ENCODE measurements at places on chromosomes 7 and 10. TPM values are rescaled to one million over a fixed set of nuclear protein-coding genes. Genes with fewer than 3 reads are reported as not detected.
A peak's percentile ranks its signal among the peaks of the same experiment; 100 is the strongest.

GRCh38 chr7:150321788-150322113 is 1.4 kb upstream of the LRRC61 start:
- DNase-seq, result no peak

DNA sequence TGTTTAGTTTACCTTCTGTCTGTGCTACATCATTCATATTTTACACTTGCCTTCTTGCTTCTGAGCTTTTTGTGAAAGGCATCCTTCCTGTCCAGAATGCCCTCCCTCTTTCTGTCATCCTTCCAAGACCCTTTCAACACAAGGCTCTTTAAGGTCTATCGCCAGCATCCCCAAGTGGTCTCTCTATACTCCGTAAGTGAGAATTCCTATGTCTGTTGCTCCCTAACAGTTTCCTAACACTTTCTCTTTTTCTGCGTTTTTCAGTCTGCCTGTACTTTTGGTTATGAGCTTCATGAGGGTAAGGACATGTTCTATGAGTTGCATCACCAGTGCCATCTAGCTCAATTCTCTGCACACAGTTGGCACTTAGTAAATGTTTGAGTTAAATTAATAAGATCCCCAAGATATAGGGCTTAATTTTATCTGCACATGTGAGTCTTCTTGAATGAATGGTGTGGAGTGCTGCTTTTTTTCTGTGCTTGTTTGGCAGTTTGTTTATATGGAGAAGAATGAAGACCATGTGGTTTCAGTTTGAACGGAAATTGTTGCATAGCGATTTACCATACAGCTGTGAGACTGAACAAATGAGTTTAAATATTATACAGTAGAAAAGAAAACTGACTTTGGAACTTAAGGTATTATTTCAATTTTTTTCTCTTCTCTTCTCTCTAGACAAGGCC is 29.4 kb downstream of the RABGEF1 start:
- DNase-seq, result no peak

DNA sequence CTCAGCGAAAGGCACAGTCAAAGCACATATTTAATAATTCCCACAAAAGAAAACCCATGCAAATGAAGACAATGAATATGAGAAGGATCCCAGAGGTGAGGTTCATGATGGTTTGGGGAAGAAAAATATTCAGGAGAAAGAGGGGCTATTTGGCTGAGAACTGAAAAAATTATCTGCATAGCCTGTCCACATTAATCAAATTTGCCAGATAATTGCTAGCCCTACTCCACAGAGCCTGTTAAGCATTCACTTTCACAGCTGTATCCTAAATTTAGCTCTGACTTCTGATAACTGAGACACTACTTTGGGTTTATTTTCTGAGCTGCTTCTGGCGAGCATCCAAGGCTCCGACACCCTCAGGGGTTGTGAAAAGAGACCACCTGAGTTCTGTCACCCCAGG is 176.2 kb downstream of the HERPUD2 start:
- DNase-seq, result no peak

GRCh38 chr7:28754027-28754426 is 204.1 kb downstream of the TRIL start:
- DNase-seq, result no peak

- DNase-seq, result no peak
Measured at GRCh38 chr7:13988731-13989125, 738 bp downstream of the ETV1 start.

DNA sequence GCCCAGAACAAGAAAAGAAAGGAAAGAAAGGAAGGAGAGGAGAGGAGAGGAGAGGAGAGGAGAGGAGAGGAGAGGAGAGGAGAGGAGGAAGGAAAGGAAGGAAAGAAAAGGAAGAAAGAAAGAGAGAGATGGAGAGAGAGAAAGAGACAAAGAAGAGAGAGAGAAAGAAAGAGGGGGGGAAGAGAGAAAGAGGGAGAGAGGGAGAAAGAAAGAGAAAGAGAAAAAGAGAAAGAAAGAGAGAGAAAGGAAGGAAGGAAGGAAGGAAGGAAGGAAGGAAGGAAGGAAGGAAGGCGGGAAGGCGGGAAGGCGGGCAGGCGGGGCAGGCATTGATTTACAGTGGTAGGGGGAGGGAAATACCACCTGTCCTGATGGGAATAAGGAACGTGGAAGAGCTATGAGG is 92.7 kb downstream of the DNAJC1 start:
- no peak for DNase-seq

DNA sequence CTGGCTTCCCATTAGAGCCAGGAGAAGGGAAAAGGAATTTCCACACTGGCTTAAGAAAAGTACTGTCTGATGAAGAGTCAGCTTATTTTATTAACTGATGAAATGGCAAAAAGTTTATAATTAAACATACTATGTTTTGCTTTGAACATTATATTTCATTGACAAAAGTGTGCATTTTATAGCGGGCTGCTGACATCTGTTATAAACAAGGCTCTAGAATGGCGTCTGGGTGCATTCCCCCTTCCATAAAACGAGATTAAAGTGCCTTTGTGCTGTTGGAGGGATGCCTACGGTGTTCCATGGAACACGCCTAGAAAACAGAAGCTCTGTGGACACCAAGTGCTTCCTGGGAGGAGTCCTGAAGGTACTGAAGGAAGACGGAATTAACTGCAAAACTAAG is 220.2 kb downstream of the SNX10 start:
- DNase-seq, result no peak

DNA sequence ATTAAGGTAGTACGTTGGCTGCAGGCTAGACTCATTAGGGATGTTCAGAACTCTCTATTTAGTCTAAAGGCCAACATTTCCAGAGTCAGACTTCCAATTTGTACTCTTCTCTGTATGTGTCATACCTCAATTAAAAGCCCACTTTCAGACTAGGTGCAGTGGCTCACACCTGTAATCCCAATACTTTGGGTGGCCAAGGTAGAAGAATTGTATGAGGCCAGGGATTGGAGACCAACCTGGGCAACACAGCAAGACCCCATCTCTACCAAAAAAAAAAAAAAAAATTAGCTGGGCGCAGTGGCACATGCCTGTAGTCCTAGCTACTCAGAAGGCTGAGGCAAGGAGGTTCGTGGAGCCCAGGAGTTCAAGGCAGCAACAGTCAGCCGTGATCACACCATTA is 190.7 kb upstream of the KAT6B start:
- no peak for DNase-seq

- no peak for DNase-seq
Measured at GRCh38 chr10:112369495-112370423, 4.2 kb upstream of the ACSL5 start.

DNA sequence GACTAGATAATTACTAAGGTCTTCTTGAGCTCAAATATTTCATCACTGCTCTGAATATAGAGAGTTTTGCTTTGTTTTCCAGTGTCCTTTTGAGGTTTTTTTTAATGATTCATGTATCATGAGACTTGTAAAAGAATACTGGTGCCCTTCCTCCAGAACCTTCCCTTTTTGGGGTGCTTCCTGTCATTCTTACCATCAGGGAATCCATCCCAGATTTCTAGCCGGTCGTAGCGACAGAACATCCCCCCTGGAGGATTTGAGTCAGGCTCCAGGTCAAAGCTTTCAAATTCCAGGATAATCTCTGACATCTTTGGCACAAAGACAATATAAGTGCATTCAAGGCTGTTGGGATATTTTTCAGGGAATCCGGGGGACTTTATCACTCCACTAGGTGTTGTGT is 71.0 kb downstream of the NRP1 start:
- peak; percentile 61 for DNase-seq

GRCh38 chr10:30057421-30057841 is 2.0 kb downstream of the JCAD start:
- no peak for DNase-seq

DNA sequence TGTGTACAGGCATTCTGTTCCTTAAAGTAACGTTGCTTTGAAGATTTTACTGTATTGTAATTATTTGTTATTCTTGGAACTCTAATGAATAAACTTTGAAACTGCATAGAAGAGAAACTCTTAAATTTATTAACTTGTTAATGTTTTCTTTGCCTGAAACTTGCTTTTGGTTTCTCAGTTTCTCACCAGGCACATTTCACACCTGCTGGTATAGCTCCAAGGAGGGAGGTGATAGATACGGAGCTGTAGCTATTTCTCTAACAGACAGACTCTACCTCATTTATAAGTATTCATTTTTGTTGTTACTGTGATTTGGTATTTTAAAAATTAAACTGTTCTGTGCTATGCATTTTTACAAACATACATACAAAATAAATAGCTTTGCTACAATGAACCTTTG is 32.7 kb downstream of the R3HCC1L start:
- no peak for DNase-seq

DNA sequence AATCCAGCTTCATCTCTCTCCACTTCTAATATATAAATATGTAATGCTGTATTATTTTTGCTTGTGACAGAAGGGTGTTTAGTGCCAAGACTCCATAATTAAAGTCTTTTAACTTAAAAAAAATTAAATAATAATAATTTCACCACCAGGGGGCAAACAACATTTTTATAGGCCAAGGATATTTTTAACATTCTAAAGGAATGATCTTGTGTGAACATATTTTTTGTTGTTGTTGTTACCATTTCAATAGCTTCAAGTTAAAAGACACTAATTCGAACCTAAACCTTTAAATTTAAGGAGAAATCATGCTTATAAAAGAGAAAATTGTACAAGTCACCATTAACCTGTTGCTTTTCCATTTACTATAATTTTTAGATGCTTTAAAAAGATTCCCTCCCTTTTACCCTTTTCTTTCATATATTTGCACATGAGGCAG is 7.5 kb upstream of the DNAJC1 start:
- no peak for DNase-seq

GRCh38 chr7:18541181-18541870 is 45.8 kb downstream of the HDAC9 start:
- peak; percentile 27 for DNase-seq

GRCh38 chr10:124394583-124394982 is 24.1 kb downstream of the OAT start:
- no peak for DNase-seq

- peak; percentile 81 for DNase-seq
Measured at GRCh38 chr10:3892440-3893425, 107.7 kb upstream of the KLF6 start.

GRCh38 chr7:100085515-100085914 is 3.3 kb upstream of the COPS6 start:
- DNase-seq, result no peak

DNA sequence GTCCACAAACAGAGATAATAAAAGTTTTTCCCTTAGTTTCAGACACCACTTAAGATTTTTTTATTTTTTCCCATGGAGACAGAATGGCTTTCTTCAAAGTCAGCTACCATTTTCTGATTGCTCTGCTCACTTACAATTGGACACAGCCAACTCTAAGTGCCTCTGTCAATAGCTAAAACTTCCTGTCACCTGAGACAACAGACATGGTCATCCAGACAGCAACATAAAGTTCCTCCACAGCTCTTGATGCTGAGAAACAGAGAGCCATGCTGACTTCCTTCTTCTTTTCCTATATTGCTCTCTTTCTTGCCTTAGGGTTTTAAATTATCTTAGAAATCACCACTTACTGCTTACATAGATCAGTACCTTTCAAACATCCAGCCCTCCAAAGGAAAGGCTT is 12.0 kb downstream of the ZNF800 start:
- no peak for DNase-seq

GRCh38 chr7:155291045-155291530 is 6.6 kb upstream of the INSIG1 start:
- DNase-seq, result no peak

DNA sequence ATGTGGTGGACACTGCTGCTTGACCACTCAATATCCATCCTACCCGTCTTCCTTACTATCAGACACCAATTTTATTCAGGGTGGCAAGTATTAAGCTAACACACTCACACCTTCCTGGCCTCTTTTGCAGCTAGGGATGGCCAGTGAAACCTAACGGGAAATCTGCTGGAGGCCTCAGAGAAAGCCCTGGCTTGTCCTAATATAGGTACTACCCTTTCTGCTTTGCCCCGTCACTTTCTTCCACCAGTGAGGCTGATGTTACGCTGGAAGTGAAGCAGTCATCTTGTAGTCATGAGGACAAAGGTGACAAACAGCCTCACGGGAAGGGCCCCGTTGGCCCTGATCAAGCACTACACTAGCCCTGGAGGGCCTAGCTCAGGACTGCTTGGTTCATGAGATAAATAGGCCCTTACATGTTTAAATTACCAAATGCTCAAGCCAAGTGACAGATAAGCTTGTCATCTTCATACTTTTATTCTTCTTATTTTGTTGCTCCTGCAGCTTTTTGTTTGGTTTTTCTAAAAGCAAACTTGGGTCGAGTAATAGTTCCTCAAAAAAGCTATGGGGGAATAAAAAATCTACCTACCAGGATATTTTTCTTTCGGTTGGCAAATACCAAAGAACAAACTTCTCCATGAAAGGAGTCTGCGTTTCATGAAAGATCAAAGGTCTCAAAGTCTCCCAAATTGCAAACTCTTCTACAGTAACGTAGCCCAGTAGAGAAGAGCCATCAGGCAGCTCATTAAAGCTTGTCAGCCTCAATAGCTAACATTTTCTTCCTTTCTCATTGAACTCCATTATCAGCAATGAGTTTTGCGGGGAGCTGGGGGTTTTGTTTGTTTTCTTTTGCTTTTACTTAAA is 17.5 kb downstream of the CREB3L2 start:
- no peak for DNase-seq

- DNase-seq, result no peak
Measured at GRCh38 chr10:118913825-118914224, 115.7 kb upstream of the NANOS1 start.

DNA sequence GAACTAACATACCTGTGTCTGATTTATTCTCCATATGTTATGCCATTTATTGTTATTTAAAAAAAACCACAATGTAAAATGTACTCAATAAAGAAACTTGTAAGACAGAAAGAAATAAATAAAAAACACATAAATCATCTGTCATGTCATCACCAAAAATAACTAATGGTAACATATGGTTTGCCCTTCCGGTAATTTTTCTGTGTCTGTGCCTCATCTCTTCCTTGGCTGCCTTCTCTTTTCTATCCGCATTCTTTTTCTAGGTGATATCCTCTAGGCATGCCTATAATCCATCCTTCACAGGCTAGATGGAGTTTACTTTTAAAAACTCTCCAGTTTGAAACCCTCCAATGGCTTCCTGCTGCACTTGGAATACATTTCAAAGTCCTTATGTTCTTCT is 304.0 kb upstream of the ETV1 start:
- no peak for DNase-seq

GRCh38 chr7:36048141-36048901 is 104.7 kb upstream of the EEPD1 start:
- no peak for DNase-seq

- no peak for DNase-seq
Measured at GRCh38 chr10:92150823-92151222, 140.1 kb downstream of the CPEB3 start.

GRCh38 chr10:14570800-14571199 is 203.9 kb downstream of the FAM107B start:
- no peak for DNase-seq

GRCh38 chr10:17650416-17650815 is 6.5 kb downstream of the STAM start:
- DNase-seq, result no peak

GRCh38 chr10:24569330-24569796 is 154.3 kb downstream of the ARHGAP21 start:
- no peak for DNase-seq

The SPAG6 gene
- not detected for total RNA-seq

The CRCP gene
- total RNA-seq, result 23.4 TPM

The CCDC146 gene
- total RNA-seq, result 1.2 TPM

The PGAM2 gene
- total RNA-seq, result not detected

The BUB3 gene
- 100 TPM for total RNA-seq

The ANKRD30A gene
- not detected for total RNA-seq

The SLC39A12 gene
- not detected for total RNA-seq

The GNG11 gene
- 302 TPM for total RNA-seq

The DRGX gene
- not detected for total RNA-seq

The LIPK gene
- not detected for total RNA-seq

The DPP6 gene
- total RNA-seq, result not detected

The ZNF777 gene
- total RNA-seq, result 14.9 TPM

The NUDT13 gene
- 0.99 TPM for total RNA-seq

The NPC1L1 gene
- total RNA-seq, result not detected

The ARPC1B gene
- 602 TPM for total RNA-seq

The BAZ1B gene
- 57.2 TPM for total RNA-seq
